ENCODE measurements at places on chromosomes 16 and 17.

- DNase-seq, result no peak
Observed at GRCh38 chr17:73430848-73431247, 119.0 kb upstream of the CDC42EP4 start.

DNA sequence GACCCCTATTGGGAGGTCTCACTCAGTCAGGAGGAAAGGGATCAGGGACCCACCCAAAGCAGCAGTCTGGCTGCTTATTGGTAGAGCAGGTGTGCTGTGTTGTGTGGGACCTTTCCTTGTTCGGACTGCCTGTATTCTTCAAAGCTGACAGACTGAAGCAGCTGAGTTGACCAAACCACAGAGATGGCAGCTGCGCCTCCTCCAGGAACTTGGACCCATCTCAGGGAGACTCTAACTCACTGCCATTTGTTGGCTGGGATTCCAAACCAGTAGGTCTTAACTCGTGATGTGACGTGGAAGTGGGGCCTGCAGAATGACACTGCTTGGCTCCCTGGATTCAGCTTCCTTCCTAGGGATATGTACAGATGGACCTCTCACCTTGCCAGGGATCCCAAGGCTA is 9.6 kb upstream of the UQCRC2 start:
- DNase-seq, result no peak

DNA sequence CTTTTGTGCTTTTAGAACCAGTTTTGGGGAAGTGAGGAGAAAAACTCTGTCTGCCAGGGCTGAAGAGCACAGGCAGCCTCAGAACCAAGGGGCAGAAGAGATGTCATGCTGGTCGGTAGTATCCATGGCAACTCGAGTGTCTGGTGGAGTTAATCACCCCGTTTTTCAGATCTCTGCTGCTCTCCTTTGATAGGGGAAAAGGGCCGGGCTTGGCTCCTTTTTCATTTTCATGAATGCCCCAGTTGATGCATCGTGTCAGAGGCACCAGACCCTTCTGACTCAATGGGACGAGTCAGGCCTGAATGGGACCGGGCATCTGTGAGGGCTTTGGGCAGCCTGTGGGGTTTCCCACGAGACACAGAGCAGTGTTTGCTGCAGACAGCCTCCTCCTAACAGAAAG is 304.6 kb downstream of the ABCC12 start:
- DNase-seq, result no peak

DNA sequence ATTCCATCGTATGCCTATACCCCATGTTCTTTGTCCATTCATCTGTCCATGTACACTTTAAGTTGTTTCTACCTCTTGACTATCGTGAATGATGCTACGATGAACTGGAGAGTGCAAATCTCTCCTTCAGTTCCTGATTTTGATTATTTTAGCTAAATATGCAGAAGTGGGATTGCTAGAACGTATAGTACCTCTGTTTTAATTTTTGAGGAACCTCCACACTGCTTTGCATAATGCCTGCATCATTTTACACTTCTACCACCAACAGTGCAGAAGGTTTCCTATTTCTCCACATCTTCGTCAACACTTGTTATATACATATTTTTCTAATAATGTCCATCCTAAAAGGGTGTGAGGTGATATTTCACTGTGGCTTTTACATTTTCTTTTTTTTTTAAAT is 43.9 kb downstream of the SDR42E1 start:
- DNase-seq, result no peak

GRCh38 chr16:83040174-83040573 is 413.4 kb downstream of the CDH13 start:
- no peak for DNase-seq

GRCh38 chr16:86018941-86019340 is 120.0 kb downstream of the IRF8 start:
- no peak for DNase-seq

DNA sequence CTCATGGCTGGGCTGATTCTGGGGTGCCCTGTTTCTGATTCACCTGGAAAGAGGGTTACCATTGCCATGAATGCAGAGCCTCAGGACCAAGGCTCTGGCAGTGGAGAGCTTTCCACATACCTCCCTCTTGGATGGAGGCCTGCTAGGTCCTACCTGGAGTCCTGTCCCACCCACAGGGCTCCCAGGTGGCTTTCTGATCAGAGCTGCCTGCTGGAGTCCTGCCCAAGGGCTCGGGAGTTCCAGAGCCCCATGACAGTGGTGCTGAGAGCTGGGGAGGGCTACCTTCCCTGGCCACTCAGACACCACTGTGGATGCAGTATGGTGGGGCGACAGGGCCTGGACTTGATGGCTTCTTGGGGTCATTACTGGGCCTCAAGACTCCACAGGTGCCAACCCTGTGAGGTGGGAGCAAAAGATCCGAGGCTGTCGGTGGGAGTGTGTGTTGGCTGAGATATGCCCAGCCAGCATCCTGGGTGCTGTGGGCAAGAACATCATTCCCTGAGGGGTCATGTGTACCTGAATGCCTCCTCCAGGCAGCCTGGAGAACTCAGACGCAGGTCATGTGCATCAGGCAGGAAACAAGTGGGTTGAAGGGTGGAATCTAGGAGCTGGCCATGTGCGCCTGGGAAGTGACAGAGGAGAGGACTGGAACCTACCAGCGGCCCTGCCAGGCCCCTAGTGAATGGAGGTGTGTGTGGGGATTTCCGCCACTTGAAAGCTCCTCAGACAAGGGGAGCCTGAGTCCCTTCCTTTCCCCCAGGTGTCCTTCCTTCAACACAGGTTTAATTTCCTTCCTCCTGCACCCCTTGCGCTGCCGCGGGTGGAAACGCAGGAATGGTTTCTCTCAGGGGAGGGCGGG is 2.3 kb upstream of the WNT3 start:
- DNase-seq, result no peak

DNA sequence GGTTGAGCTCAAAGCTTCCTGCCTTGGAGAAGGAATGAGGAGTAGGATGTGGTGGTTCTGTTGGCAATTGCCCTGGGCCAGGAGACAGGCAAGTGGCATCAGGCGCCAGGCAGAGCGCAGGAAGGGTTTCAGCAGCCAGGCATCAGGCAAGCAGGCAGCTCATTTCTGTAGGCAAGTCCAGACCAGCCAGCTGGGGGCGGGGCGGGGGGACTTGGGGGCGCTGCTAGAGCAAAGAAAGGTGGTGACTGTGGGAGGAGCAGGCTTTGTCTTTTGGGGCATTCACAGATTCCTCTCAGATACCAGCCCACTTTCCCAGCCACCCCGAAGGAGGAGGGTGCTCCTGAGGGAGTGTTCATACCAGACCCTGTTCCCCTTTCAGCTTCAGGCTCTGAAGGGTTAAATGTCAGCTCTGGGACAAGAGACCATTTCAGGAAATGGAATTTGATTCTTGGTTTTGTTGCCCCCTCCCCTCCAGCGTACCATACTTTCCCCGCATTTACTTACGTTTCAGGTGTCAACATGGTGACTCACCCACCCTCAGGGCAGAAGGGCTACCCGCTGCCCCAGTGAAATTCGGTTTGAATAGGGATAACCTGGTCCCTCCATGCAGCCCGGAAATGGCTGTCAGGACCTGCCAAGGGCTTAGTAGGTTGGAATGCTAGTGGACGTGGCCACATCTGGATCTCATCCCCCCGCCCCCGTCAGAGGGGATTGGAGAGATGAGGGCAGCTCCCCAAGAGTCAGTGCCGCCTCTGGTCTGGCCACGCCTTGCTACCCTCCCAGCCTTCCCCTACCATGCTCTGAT is 13.2 kb downstream of the NGFR start:
- DNase-seq, result no peak

DNA sequence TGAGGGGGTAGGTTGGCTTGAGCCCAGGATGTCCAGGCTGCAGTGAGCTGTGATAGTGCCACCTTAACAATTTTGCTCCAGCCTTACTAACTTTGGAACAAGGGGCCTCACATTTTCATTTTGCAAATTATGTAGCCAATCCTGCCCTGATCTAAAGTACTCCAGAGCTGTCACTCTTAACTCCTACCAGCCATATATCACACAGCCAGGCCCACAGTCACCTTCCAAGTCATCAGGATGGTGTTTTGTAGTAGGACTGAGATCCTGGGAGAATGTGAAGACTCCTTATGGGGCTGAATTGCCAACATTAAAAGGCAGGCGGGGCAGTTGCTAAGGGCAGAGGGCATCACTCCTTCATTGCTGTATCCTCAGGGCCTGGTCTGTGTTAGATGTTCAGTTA is 243.0 kb downstream of the MRTFB start:
- DNase-seq, result no peak

- no peak for DNase-seq
Observed at GRCh38 chr16:85069171-85069570, 41.6 kb downstream of the KIAA0513 start.

GRCh38 chr17:630801-631200 is 83.8 kb downstream of the VPS53 start:
- DNase-seq, result no peak

GRCh38 chr17:50346313-50347116 is 589 bp downstream of the XYLT2 start:
- no peak for DNase-seq

All from central memory CD4-positive, alpha-beta T cell (primary cell).